Activated gamma-delta T cell treated with anti-CD3 and anti-CD28 coated beads, Interleukin-2, amount 50 U/mL, for 16 hours (primary cell): ENCODE measurements at places on chromosomes 12 and 14.

DNA sequence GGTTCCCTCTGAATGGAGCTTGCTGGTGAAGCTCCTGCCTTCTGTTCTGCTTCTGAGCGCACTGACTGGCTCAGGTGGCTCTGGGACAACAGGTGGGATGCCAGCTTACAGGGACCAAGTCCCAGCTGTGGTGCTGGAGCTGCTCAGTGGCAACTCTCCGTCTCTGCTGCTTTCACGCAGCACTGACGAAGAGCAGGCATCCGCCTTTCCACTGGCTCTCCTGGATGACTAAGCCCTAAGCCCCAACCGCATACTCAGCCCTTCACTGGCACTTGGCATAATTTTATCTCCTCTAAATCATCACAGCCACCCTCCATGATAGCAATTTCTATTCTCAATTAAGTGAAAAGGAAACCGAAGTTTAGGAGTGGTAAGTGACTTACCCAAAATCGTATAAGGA, 3.7 kb upstream of the RTL1 start:
- DNase-seq: no peak

GRCh38 chr12:23140710-23141109, 515.7 kb downstream of the ETNK1 start:
- no peak for DNase-seq

- DNase-seq: no peak
These were observed 89.7 kb downstream of the NRXN3 start for GRCh38 chr14:78259831-78260230.

DNA sequence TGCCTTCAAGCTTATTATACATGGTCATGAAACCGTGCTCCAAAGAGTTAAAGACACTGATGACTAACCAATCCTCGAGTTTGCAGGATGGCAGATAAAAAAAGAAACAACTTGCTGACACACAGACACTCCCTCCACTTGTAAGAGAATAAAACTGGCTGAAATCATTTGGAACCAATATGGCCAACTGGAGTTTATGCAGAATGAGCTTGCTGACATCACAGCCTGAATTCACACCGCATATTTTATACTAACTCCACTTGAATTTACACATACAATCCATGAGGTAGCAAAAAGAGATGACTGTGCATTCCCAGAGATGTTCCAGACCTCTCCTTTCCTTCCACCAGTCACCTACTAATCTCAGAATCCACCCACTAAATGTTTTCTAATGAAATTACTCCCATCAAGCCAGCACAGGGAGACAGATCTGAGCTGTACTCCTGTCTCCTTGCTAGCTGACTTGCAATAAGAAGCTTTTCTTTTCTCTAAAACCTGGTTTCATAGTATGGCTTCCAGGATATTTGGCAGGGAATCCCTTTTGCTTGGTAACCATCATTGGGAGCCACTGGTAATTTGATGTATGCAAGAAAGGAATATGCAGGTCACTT, 15.8 kb upstream of the PTPRR start:
- DNase-seq: no peak

GRCh38 chr12:94206886-94207285, 58.5 kb downstream of the PLXNC1 start:
- DNase-seq: no peak

GRCh38 chr12:18421867-18422266, 160.5 kb downstream of the PIK3C2G start:
- no peak for DNase-seq

DNA sequence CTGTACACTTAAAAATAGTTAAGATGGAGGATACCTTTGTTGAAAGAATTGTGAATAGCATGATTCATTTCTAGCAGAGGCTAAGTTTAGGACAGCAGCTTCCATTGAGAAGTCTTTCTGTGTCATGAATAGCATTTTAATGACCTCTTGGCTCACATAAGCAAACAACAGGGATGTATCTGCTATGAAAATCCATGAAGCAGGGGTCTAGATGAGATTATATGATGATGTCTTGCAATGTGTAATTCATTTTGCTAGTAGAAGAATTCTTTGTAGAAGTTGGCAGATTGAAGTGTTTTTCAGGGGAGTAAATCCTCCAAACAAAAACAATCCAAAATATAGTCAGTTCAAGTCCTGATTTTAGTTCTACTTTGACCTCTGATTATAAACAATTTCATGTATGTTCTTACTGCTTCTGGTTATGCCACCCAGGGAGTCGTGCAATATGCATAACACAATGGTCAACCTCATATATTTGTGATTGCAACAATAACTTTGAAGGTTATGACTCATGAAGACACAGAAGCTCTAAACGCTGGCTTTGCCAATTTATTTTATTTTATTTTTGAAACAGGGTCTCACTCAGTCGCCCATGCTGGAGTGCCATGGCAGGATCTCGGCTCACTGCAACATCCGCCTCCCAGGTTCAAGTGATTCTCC, 6.9 kb upstream of the RD3L start:
- DNase-seq: no peak
